ENCODE measurements at places on chromosomes 13 and 19. TPM values are rescaled to one million over a fixed set of nuclear protein-coding genes. Genes with fewer than 3 reads are reported as not detected.

Gene ARGLU1
- 32.4 TPM for total RNA-seq

Gene CCL25
- not detected for total RNA-seq

Gene MYO1F
- 7.8 TPM for total RNA-seq

Gene PNMA8B
- 3.7 TPM for total RNA-seq

Gene SPRY2
- total RNA-seq = 52.2 TPM
